CD4-positive, alpha-beta memory T cell (primary cell): ENCODE measurements at places on chromosomes 7 and 10.

- no peak for DNase-seq
Observed at GRCh38 chr7:32204361-32205018, 134.3 kb upstream of the PDE1C start.

DNA sequence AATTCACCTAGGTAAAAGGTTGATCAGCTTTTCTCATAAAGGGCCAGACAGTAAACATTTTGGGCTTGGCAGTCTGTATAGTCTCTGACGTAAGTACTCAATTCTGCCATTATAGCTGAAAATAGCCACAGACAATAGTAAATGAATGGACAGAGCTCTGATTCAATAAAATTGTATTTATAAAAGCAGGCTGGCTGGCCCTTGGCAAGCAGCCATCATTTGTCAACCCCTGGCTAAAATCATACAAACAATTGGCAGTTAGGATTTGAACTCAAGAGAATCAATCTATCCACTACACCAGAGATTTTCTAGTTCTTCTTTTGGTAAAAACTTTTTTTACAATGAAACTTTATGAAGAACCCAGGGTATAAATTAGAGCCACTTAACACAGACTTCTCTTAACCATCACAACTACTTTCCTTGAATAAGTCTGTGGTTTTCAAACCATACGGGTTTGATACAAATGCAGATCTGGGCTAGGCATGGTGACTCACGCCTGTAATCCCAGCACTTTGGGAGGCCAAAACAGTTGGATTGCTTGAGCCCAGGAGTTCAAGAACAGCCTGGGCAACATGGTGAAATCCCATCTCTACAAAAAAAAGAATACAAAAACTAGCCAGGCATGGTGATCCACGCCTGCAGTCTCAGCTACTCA, 124.5 kb downstream of the SLC16A9 start:
- DNase-seq, result no peak

DNA sequence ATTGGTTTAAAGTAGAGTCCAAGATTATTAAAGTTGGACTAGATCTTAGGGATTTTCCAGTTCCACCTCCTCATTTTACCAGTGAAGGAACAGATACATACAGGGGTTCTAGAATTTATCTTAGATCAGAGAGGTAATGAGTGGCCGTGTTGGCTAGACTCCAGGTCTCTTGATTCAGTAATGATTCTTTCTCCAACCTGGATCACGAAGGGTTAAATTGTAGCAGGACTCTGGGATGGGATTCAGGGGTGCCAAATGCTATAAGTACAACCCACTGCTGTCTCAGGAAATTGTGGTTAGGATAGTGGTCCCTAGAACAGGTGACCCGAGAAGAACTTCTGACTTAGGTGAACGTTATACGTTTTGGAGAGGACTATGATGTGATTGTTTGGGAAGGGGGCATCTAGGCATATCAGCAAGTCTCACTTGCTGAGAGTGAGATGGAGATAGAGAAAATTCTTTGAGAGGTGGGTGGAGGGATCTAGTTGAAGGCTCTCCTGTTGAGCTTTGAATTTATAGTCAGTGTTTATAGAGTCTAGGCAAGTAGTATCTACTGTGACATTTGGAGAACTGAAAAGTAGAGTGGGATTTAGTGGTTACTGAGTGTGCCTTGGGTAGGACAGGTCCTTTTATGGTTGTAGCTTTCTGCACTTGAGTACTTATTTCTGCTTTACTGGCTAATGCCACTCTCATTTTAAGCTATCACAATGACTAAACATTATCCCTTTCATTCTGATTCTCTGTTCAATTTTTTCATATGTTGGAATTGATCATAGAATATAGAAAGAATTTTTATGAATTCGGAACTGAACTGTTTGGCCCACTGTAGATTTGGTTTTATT, 58.3 kb downstream of the ST7 start:
- no peak for DNase-seq

DNA sequence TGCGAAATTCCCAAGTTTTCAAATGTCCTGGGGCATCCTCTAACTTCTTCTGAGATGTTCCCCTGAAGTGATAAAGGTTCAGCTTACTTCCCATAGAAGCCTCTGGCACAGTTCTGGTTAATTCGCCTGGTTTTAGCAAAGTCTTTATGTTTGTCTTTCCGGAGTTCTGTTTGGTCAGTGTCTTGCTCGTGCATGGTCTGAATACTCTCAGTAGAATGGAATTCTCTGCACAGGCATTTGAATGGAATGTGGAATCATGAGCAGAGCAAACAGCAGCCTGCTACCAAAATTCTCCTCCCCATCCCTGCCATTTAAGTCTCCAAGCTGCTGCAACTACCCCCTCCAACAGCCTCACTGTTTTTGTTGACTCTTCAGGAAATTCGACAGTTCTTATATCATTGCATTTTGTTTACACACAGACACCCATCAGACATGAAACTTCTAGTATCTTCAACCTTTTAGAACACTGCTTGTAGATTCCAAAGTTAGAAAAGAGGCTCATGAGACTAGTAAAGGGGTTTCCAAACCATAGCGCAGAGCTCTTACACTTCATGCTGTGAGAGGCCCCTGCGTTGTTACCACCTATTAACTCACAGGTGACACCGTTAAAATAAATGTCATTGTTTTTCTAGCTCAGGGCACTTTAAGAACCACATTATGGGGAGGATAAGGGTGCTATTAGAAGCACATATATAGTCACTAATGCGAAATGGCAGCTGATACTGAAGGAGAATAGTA, 129.7 kb downstream of the PLCE1 start:
- no peak for DNase-seq

GRCh38 chr7:132407764-132408163, 168.5 kb downstream of the PLXNA4 start:
- no peak for DNase-seq
